ENCODE measurements at places on chromosomes 3 and 15.

- DNase-seq = peak; percentile 38
Measured at GRCh38 chr3:28972921-28973320, 307.9 kb upstream of the RBMS3 start.

DNA sequence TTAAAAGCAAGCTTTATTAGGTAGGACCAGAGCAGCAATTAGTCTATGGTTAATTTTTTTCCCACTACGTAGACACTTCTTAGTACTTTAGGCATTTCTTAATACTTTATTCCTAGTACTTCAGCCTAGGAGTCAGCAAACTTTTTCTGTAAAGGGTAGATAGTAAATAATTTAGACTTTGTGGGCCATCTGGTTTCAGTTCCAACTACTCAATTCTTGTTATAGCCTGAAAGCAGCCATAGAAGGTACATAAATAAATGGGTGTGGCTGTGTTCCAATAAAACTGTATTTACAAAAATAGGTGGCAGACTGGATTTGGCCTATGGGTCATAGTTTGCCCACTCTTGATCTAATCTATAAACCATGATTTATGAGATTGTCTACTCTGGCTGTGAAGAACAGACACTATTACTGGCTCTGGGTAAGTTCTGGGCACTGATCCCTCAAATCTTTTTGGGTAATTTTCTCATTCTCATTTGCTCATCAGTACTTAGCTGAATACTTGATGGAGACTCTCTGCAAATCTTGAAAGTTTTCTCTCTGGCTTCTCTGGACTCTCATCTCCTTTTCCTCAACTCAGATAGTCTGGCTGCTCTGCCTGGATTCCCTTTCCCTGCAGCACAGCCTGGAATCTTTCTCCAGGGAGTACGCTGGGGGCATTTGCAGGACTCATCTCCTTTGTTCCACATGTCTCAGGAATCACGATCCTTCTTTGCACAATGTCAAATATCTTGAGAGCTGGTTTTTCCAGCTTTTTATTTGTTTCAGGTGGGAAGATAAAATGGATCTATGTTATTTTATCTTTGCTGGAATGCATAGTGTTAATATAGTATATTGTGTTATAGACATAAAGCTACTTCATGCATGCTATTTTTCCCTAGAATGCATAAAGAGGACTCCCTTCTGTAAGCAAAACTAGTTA, 524.8 kb upstream of the TBL1XR1 start:
- DNase-seq = no peak

DNA sequence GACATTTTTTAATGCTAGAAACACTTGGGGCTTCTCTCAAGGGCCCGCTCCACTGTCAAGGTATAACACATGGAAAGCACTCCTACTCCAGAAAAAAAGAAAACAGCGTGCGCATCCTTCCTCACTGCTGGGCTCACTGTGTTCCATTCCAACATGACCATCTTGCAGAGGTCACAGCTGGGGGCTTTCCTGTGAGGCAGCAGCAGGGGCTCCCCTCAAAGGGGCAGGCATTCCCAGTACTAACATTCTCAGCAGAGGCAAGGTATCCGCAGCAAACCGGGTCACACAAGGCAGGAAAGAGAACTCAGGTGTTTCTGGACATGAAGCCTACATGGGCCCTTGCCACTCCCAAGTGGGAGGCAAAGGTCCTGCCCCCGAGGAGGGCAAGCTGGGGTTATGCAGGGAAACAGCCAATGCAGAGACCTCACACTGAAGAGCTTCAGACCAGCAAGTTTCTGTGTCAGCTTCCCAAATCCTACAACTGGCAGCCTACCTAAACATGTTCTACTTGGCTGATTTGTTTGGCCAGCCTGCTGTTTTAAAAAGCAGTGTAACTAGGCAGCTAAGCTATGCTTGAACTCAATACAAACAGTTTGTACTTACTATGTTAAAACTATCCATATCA, 6.4 kb downstream of the BDH1 start:
- DNase-seq = no peak

DNA sequence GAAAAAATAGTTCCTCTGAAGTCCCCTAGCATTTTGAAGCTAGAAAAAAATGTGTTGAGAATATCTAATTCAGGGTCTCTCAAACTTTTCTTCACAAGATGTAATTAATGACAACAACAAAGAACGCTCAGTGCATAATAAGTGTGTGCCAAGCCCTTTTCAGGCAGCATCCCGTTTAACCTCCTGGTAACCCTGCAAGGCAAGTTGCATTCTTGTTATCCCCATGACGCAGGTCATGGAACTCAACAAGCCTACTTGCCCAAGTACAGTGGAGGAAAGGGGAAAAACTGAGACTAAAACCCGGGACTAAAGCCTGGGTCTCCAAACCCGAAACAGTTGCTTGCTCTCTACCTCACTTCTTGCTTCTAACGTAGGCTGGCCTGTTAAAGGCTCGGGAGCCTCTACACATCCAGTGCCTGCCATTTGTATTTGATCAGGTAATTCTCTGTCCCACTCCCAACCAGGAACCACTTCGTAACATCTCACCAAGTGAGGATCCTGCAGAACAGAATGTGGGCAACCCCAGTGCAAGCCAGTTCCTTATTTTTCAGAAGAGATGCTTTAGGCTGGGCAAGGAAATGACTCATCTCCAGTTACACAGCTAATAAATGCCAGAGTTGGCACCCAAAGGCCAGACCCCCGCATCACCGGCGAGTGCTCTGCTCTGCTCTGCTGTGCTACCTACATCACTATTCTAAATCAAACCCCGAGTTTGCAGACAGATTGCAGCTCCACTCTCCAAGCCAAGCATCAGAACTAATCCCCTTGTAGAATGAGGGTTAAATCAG, 28.3 kb downstream of the LMCD1 start:
- DNase-seq = no peak

DNA sequence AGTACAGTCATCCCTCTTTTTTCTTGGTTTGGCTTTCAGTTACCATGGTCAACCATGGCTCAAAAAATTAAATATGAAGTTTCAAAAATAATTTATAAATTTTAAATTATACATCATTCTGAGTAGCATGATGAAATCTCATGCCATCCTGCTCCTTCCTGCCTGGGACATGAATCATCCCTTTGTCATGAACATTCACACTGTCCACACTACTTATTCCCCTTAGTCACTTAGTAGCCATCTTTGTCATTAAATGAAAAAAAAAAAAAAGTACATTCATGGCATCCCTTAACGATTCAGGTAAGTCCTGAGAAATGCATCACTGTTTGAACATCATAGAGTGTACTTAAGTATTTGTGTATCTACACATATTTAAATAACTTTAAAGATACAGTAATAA, 1046.3 kb downstream of the ROBO2 start:
- no peak for DNase-seq

GRCh38 chr3:180922242-180922641, 9.8 kb downstream of the FXR1 start:
- no peak for DNase-seq

DNA sequence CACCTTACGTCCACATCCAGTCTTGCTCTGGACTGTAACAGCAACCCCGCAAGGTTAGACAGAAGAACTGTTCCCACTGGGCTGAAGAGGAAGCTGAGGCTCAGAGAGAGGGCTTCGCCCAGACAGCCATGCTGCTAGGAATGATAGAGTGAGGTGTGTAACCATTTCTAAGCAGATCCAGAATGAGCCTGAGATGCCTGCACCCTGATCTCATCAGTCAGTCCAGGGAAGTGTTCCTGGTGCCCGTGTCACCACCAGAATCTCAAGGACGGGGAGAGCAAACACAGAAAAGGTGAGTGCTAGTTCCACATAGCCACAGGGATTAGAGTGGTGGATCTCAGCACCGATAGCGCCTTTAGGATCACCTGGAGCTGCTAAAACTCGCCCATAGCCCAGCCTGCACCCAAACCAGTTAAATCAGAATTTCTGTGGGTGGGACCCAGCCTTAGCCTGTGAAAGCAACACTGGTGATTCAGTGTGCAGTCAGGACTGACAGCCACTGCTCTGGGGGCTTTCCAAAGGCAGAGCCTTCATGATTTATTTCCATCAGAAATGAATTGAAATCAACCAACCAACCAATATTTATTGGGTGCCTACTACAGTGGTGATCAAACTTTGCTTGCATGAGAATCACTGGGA, 12.3 kb downstream of the ISLR start:
- DNase-seq = no peak

GRCh38 chr3:126460381-126460780, 15.3 kb downstream of the ZXDC start:
- DNase-seq = no peak

DNA sequence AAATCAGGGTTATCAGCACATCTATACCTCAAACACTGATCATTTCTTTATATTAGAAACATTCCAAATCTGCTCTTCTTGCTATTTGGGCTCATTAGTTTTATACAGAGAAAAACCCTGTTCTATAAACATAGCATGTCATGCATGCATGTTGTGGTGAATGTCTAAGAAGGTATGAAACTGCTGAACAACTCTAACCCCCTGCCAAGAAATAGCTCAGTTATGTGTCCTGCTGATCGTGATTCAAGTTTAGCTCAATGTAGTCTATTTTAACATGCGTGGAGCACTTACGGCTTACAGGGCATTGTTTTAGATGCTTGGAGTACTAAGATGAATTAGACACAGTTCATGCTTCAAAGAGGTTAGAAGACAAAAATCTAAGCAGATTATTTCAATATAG, 35.8 kb downstream of the MYH15 start:
- no peak for DNase-seq

GRCh38 chr3:178588628-178589027, 52.4 kb downstream of the KCNMB2 start:
- no peak for DNase-seq

- no peak for DNase-seq
Measured at GRCh38 chr15:56815247-56815646, 81.9 kb upstream of the ZNF280D start.

DNA sequence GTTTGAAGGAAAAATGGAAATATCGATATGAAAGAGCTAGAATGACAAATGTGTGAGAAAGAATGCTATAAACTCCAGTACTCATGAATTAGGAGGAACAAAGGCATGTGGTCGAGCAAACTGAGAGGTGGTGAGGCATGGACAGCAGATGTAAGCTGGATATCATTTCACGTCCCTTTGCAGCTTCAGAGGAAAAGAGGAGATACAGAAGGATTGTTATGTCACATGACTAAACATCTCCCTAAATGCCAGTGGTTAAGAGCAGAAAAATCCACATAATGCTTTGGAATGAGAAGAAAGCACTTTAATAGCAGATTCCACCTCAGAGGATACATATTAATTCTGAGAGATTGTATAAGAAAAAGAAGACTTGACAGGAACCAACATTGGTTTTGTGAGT, 248.7 kb downstream of the ZIC4 start:
- no peak for DNase-seq

- DNase-seq = no peak
Measured at GRCh38 chr15:25525741-25526140, 86.9 kb upstream of the UBE3A start.

- peak; percentile 27 for DNase-seq
Measured at GRCh38 chr15:71807691-71808091, 2.7 kb upstream of the NR2E3 start.

- DNase-seq = no peak
Measured at GRCh38 chr3:7800006-7800780, 701.4 kb upstream of the LMCD1 start.

DNA sequence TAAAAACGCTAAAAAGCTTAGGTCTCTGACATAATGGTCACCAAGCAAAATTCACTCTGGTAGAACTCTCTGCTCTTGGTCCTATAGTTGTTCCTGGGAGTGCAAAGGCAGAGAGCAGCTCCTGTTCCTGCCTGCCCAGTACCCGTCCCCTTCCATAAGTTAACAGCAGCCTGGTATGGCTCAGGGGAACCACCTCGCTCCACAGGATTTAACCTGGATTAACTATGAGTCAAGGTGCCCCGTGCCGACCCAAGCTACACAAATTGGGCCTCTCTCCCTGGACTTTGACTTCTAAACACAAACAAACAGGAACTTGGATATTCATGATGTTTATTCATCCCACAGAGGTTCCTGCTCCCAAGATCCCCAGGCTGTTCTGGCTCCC, 32.1 kb downstream of the SCAP start:
- DNase-seq = no peak

- DNase-seq = no peak
Measured at GRCh38 chr3:8867646-8868045, 95.6 kb downstream of the RAD18 start.

DNA sequence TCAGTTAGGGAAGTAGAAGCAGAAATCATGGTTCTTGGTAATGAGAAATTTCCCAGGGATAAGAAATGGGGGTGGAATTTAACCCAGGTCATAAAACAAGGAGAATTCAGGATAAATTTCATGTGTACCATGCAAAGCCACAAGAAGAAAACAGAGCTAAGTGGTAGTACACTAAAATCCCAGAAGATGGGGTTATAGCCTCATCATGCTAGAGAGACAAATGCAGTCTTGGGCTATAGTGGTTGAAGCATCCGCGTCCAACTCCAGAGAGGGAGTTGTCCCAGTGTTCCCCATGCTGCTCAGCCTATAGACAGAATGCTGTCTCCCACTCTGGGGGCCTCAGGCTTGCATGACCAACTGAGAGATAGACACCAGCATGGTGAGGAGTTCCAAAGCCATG, 36.2 kb upstream of the CLRN1 start:
- DNase-seq = peak; percentile 15

- DNase-seq = no peak
Measured at GRCh38 chr15:87213626-87214025, 1042.9 kb downstream of the NTRK3 start.

DNA sequence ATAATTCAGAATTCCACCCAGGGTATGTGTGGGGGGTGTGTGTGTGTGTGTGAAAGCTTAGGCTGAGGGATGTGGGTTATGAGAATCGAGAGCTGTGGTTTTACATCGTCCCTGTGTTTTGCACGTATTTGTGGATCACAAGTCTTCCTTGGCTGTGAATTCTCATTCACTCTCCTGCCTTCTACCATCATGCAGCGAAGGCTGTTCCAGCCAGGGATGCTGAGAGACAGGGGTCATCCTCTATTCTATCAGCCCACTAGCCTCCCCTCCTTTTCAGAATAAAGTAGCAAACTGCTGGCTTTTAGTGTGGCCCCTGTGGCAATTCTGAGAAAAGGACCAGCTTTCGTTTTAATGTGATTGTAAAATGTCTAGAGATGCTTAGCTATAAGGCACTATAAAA, 460.6 kb upstream of the NR2F2 start:
- DNase-seq = no peak

- DNase-seq = no peak
Measured at GRCh38 chr3:36416599-36416998, 36.3 kb downstream of the STAC start.

- no peak for DNase-seq
Measured at GRCh38 chr3:123111640-123112039, 44.8 kb downstream of the PDIA5 start.

DNA sequence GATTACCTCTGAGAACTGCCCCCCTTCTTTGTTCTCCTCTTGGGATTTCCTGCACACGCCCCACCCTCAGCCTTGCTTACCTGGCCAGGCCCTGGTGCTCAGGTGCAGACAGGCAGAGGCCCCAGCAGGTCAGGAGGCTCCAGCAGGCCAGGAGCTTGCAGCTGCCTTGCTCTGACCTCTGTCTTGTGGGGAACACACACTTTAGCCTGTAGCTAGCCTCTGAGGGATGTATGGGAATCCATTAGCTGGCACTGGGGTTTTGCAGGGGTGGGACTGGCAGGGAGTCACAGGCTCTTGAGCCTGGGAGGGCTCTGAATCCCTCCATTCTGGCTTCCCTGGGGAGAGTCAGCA, 2.7 kb downstream of the SMAD6 start:
- DNase-seq = no peak

- no peak for DNase-seq
Measured at GRCh38 chr3:194305356-194306108, 45.6 kb downstream of the CPN2 start.

GRCh38 chr3:57652203-57652602, 40.7 kb downstream of the DENND6A start:
- DNase-seq = peak; percentile 43
